Hypothalamus (tissue), 51 donors: ENCODE measurements at places on chromosomes 16 and 17.

GRCh38 chr17:7204828-7205461 is 14.7 kb downstream of the DLG4 start:
- peak; percentile 60 for DNase-seq

- DNase-seq: no peak
These were observed 964.4 kb upstream of the GOT2 start for GRCh38 chr16:59698346-59699020.

DNA sequence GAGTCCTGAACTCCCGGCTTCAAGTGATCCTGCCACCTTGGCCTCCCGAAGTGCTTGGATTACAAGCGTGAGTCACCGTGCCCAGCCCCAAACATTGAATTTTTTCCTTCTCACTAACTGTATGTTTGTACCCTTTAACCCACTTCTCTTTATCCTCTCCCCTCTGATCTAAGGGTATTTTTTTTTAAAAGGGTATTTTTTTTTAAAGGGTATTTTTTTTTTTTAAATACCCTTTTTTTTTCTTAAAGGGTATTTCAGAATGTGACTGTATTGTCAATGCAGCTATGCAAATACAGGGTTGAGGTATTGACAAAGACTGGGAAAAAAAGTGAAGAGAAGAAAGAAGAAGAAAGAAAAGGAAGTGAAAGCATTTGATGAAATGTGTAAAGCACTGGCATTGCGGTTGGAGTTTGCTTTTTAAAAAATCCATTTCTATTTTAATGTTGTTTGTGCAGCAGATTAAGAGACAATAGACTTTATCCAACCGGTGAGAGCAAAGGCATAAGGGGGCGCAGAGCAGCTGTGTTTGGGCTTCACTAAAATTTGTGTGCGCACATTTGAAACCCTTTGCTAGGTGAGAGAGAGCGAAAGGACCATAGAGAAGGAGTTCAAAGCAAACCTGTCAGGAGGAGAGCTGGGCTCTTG is 42.4 kb downstream of the SYT17 start:
- no peak for DNase-seq

GRCh38 chr16:81547194-81547938 is 102.8 kb downstream of the CMIP start:
- DNase-seq: no peak

DNA sequence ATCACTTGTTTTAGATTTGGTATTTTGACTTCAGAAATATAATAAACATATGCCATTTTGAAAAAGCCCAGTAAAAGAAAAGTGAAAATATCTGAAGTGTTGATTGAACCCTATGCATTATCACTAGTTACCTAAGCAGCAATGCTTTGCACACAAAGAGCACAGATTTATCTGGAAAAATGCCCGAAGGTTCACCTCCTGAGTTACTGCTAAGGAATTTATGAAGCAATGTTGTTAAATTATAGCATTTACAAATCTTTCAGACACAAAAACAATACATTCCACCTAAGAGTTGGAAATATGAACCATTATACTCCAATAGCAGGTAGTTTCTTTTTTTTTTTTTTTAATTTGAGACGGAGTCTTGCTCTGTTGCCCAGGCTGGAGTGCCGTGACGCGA is 38.9 kb upstream of the GHDC start:
- no peak for DNase-seq

- DNase-seq: no peak
These were observed 24.2 kb downstream of the IGSF6 start for GRCh38 chr16:21628121-21628726.

DNA sequence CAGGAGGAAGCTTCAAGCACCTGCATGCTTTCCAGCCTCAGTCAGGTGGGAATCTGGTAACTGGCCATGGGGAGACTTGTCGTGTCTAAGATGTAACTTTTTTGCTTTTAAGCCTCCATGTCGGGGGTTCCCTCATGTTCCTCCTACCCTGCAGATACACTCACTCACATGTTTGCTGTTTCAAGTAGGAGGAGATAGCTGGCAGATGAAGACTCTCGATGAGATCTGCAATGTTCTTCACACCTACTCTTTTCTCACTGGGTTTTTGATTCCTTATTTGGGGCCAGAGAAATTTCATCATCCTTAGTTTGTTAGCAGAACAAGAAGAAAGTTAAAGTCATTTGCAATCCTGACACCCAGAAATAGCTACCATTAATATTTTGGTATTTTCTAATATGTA is 24.7 kb downstream of the UTP4 start:
- no peak for DNase-seq

DNA sequence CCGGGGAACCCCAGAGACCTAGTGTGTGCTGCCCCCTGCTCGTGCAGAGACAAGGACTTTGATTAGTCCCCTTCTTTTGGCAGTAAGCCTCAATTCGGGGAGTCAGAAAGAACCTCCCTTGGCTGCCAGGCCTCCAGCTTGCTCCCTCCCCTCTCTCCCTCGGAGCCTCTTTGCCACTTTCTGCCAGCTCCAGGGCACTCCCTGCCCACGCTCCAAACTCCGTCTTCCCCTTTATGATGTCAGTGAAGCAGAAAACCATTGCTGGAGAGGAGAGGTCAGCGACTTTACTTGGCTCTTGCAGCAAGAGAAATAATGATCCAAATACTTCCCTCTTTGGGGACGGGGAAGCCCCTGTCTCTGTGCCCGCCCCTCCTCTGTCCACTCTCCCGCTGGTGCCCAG is 28.1 kb downstream of the TTYH2 start:
- DNase-seq: peak; percentile 38
